ENCODE measurements at places on chromosomes 3 and 15.

DNA sequence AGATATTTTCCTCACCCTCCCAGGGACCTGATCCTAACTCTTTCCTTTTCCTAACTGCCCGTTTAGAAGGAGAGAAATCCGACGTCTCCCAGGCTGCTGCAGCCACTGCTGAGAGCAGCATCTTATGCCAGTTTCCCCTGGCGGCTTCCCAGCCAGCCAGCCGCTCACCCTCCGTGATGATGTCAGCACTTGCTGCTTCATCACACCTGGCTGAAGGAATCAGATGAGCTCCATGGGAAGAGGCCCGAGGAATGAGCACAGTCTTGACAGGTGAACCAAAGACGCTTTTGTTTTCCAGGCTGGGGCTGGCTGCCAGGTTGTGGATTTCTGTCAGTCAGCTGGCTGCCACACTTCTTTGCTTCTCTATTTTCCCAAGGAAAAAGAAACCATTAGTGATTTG, 445.1 kb upstream of the RBMS3 start:
- DNase-seq, result no peak

DNA sequence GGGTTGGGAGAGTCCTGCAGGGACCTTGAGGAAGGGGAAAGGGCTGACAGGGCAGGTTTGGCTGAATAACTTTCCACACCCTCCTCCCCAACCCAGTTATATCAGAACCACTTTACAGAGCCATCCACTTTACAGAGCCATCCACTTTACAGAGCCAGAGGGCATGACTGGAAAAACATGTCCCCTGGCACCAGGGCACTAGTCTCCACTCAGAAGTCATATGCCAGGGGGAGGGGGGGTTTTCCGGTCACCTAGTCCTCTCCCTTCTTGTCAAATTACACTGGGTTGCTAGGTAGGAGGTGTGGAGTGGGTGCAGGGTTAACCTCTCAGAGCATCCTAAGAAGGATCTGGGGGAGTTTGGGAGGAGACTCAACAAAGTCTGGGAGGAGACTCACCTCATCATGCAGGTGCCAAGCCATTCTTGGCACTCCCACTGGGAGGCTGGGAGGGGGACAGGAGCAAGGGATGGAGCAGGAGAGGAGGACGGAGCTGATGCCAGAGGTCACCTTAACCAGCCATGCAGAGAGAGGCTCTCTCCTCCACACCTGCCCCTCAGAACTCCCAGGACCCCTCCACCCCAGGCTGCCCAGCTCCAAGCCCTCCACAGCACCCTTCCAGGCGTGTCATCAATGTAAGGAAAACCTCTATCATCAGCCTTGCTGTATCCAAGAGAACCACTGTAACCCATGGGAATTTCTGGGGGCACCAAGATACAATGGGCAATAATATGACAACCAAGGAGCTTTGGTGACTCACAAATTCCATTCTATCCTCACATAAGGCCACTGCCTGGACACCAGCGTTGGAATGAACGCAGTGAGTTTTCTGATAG, 1.7 kb downstream of the LRRC2 start:
- DNase-seq, result no peak

GRCh38 chr3:171838218-171838720, 4.9 kb upstream of the TMEM212 start:
- peak; percentile 21 for DNase-seq

- no peak for DNase-seq
Observed at GRCh38 chr3:170007031-170007663, 30.6 kb upstream of the GPR160 start.

- no peak for DNase-seq
Observed at GRCh38 chr3:37295925-37296324, 121.5 kb upstream of the LRRFIP2 start.

DNA sequence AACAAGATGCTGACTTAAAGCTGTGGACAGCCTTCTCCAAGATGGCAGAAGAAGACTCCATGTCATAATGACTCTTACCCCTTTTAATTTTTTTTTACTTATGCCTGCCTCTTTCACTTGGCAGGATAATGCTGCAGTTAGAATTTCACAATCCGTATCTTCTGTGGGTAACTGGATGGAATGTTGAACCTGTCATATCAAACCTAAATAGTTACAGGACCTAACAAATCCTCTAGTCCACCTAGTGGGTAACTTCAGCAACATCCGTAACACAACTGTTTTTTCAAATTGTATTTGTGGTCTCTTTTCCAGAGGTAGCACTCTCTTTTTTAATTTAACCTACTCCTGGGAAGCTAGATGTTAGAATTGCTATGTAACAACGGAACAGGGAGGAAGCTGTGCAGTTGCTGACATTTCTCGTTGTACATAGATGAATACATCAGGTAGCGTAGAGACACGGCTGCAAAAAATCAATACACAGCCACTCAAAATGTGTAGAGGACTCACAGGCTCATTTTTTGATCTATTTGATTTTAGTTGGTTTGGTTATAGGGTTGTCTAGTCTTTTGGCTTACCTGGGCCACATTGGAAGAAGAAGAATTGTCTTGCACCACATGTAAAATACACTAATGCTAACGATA, 43.9 kb upstream of the TRPM1 start:
- no peak for DNase-seq

DNA sequence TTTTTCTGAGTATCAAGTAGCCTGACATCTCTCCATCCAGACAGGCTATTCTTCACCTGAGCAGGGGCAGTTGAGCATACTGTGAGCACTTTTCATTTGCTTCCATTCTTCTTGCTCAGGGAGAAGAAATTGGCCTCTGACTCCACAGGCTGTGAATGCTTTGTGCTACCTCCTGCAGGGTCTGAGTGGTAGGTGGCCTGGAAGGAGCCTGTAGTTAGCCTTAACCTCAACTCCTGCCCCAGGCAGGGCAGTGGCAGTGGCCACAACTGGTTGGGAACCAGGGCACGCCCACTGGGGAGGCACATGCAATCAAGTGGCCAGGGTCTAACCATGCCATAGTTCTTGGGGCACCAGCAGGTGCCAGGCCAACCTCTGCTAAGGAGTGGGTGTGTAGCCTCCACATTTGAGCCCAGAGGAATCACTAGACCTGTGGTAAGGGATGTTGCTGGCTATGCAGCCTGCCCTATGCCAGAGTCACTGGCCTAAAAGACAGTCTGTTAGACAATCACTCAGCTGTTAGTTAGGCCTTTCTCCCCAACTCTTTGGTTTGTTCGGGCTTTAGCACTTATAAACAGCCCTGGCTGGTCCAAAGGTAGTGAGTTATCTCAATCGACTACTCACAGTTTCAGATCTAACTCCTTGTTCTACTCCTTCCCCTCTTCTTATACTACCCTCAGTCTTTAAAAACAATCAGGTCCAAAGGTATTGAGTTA, 7.4 kb downstream of the C3orf62 start:
- no peak for DNase-seq

GRCh38 chr3:70728311-70728710, 415.9 kb upstream of the MDFIC2 start:
- DNase-seq, result no peak

- no peak for DNase-seq
Observed at GRCh38 chr15:47756872-47757271, 39.6 kb downstream of the SEMA6D start.

DNA sequence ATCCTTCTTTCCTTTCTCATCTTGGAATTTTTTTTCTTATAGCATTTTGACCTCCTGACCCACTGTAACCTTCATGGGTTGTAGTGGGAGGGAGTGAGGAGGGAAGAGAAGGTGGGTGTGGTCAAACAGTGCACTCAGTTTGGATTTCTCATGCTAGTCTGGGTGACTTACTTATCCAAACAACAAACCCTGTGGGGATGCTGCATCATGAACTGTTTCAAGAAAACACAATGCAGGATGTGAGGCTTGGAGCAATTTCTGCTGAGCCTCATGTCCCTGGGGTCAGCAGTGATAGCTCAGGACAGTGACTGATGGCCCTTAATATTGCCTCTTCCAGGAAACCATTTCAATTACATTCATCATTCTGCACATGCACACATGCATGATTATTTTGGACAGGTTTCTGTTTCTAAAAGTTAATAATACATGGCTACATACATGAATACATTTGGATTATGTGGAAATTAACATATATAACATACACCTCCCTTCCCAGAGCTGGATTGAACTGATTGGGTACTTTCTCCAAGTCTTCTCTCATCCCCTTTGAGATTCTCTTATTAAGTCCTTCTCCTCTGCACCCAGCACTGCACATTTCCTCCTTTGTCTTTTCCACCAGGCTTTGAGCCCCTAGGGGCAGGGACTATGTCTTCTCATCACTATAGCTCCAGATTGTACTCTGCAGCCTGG, 61.2 kb downstream of the ADAMTSL3 start:
- no peak for DNase-seq
